Activated naive CD4-positive, alpha-beta T cell treated with anti-CD3 and anti-CD28 coated beads for 36 hours (primary cell): ENCODE measurements at places on chromosomes 2 and 18. TPM values are rescaled to one million over a fixed set of nuclear protein-coding genes. Genes with fewer than 3 reads are reported as not detected.

Gene GAL3ST2
- not detected for total RNA-seq

Gene CTLA4
- total RNA-seq = 69.7 TPM

Gene SERPINB2
- total RNA-seq = not detected

Gene SCG2
- not detected for total RNA-seq

Gene LTBP1
- 0.10 TPM for total RNA-seq

Gene LDAH
- 37.6 TPM for total RNA-seq

Gene RESP18
- not detected for total RNA-seq

Gene SCN1A
- not detected for total RNA-seq

Gene TSPYL6
- not detected for total RNA-seq

GRCh38 chr2:17282826-17283225 is 235.4 kb downstream of the RAD51AP2 start:
- H3K4me3 ChIP-seq = no peak overlapping the region
- H3K36me3 ChIP-seq = no peaks in the 10 kb centered on the region
- no peaks in the 10 kb centered on the region for H3K4me1 ChIP-seq
- DNase-seq = no peak

- H3K4me3 ChIP-seq = peak overlapping the region; percentile 71
- H3K4me1 ChIP-seq = peaks cover 13% of the 10 kb centered on the region
- no peaks in the 10 kb centered on the region for H3K36me3 ChIP-seq
- DNase-seq = no peak
- H3K27me3 ChIP-seq = peaks cover 2% of the 10 kb centered on the region
These were observed 127.9 kb downstream of the UXS1 start for GRCh38 chr2:106065983-106066820.

- no peak overlapping the region for H3K27ac ChIP-seq
- H3K4me3 ChIP-seq = no peak overlapping the region
- H3K36me3 ChIP-seq = no peaks in the 10 kb centered on the region
- H3K27me3 ChIP-seq = peaks cover 7% of the 10 kb centered on the region
- DNase-seq = peak; percentile 39
These were observed 7.8 kb upstream of the NT5DC4 start for GRCh38 chr2:112712903-112713584.

- H3K27ac ChIP-seq = no peak overlapping the region
- no peaks in the 10 kb centered on the region for H3K36me3 ChIP-seq
- H3K4me1 ChIP-seq = peaks cover 47% of the 10 kb centered on the region
- DNase-seq = no peak
These were observed 51.9 kb upstream of the CREB1 start for GRCh38 chr2:207477896-207478295.

DNA sequence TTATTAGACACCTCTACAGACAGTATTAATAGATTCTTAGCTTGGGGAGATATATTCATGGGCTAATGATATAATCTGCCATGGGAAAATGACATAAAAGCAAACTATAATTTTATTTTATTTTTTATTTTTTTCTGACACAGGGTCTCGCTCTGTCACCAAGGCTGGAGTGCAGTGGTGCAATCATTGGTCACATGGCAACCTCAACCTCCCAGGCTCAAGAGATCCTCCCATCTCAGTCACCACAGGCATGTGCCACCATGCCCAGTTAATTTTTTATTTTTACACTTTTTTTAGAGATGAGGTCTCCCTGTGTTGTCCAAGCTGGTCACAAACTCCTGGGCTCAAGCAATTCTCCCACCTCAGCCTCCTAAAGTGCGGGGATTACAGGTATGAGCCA is 39.3 kb downstream of the RTN4 start:
- H3K36me3 ChIP-seq = no peaks in the 10 kb centered on the region
- no peaks in the 10 kb centered on the region for H3K27me3 ChIP-seq
- no peak for DNase-seq
- no peak overlapping the region for H3K27ac ChIP-seq
- no peak overlapping the region for H3K4me3 ChIP-seq

DNA sequence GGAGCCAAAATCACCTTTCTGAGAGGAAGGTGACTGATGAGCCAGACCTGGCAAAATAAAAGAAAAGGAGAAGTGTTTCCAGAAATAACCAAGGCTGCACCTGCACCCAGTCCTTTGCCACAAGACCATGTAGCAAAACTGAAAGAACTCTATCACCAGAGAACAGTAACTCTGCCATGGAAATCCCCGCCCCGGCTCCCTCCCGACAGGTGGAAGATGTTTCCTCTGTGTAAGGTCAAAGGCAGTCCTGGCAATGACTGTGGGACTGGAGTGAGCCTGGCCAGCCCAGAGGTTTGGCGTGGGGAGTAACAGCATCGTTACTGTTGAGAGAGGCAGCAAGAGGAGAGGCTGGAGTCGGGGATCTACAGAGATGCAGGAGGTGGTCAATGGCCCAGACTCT is 42.3 kb downstream of the SPRED2 start:
- peaks cover 3% of the 10 kb centered on the region for H3K27me3 ChIP-seq
- peaks cover 20% of the 10 kb centered on the region for H3K4me1 ChIP-seq
- H3K36me3 ChIP-seq = no peaks in the 10 kb centered on the region

DNA sequence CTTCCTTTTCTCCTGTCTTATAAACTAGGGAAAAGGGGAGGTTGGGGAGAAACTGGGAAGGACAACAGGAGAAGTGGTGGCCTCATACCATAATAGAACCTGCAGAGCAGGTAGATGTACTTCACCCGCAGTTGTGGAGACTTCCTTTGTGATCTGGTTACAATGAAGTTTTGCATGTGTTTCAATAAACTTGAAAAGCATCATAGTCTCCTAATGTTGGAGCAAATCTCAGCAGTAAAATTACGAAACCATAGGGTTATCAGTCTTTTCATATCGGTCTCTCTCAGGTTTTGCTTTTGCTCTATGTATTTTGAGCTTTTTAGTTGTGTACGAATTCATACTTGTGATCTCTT is 30.5 kb downstream of the ANO7 start:
- H3K27me3 ChIP-seq = peaks cover 9% of the 10 kb centered on the region
- H3K27ac ChIP-seq = no peak overlapping the region
- no peak for DNase-seq
- H3K36me3 ChIP-seq = no peaks in the 10 kb centered on the region

DNA sequence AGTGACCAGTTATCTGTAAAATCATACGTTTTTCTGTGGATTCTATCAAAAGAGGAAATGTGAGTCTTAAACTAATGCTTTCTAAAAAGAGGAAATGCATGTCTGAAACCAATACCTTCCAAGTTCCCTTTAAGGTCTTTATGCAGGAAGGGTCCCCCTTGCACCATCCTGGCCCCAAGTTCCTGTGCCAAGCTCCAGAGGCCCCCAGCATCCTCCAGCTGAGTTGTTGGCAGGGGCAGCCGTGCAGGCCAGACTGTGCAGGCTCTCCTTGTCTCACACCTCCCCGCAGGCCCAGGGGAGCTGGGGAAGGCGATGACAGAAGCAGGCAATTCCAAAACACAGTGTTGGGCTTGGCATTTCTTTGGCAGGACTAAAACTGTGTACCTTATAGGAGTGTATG is 39.2 kb downstream of the DPYSL5 start:
- no peaks in the 10 kb centered on the region for H3K36me3 ChIP-seq
- H3K4me1 ChIP-seq = no peaks in the 10 kb centered on the region
- no peak overlapping the region for H3K4me3 ChIP-seq
- H3K27me3 ChIP-seq = no peaks in the 10 kb centered on the region
